ENCODE measurements at places on chromosomes 11 and 22.

DNA sequence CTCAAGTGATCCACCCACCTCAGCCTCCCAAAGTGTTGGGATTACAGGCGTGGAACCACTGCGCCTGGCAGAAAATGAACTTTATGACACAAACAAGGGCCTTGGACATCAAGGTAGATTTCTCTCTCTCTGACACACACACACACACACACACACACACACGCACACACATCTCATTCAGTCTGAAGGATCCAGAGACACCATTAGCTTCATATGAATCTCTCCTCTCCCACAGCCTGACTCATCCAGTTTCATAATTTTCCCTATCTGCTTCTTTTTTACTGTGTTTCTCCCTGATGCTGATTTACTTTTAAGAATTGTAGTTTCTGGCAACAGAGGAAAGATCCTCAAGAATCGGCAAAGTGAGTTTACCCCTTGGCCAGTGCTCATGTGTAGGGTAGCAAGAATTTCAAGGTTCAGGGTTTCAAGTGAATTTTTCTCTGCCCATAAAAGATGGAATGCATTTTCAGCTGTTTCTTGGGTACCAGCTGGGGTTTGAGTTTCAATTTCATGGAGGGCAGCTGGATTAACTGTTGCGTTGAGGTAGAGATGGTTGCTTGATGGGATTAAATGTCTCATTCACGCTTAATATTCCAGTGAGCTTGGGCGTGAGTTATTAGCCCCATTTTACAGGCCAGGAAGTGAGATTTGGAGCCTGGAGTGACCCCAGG, 3.5 kb downstream of the MYO18B start:
- DNase-seq: no peak

DNA sequence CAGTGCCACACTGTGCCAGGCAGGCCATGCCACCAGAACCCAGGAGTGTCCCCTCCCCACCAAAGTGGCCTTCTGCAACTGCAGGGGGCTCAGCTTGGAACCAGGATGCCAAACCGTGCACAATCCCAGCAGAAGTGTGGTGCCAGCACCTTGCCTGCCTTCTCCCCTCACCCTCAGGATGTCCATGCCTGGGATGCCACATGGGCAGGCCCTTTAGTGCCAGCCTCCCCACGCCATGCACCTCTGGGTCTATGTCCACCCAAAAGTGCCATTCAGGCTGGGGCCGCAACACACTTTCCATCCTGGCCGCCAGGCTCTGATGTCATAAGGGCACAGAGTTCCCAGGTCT, 8.7 kb upstream of the TBC1D22A start:
- no peak for DNase-seq

GRCh38 chr22:25882360-25882759, 140.4 kb downstream of the MYO18B start:
- no peak for DNase-seq

DNA sequence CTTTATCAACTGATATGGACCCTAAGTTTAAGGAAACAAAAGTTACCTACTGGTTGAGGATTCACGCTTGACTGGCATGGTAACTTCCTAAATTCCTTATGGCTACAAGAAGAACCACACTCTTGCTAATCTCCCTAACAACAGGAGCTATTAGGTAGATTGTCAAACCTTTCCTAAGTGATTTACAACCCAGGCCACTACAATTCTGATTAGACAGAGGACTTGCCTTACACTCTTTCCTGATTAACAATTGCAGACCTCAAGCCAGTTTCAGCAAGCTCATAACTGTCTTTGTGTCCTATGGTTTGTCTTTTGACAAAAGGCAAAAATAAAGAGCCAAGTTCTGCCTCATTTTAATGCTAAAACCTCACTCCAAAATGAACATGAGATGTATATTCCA, 16.3 kb downstream of the OR52K2 start:
- no peak for DNase-seq
